ENCODE measurements at places on chromosomes 1 and 21. TPM values are rescaled to one million over a fixed set of nuclear protein-coding genes. Genes with fewer than 3 reads are reported as not detected.

- no peaks in the 10 kb centered on the region for H3K36me3 ChIP-seq
Observed at GRCh38 chr1:218436346-218436745, 91.2 kb downstream of the TGFB2 start.

DNA sequence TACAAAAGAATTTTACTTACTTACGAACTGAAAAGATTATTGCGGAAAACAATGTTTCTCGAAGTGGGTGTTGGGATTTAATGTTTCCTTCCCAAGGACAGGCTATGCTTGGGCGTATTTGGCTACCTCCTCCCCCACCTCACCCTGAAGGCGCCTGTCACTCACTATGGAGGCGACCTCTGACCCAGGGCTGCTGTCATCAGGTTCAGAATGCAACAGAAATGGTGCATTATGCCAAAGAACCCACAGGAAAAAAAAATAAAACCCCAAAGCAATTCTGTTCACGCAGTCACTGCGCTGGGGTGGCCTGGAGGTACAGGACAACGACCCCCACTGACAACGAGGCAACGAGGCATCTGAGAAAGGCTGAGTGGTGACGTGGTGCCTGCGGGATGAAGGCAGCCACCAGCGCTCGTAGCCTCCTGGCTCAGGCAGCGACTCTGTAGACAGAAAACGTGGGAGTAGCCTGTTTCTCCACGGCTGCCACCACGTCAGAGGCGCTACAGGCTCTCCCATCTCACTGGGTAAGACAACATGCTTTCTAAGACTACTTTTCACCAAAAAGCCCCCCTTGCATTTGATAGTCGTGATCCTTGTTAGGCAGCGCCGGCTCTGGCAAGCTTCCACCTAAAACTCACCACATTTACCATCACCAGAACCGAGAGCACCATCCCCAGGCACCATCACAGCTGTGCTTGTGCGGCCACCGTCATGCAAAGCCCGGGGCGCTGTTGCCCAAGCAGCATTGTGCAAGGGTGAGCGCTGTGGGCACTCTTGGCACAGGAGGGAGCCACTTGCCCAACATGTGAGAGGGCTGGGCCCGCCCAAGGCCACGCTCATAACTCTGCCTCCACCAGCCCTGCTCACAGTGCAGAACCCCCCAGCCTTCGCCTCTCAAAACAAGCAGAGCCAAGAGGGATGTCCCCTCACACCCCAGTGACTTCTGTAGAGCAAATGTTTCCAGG lies 14.3 kb downstream of the NADK start:
- no peak overlapping the region for H3K27ac ChIP-seq
- no peak overlapping the region for H3K4me3 ChIP-seq
- no peaks in the 10 kb centered on the region for H3K4me1 ChIP-seq
- peak; percentile 29 for DNase-seq
- H3K27me3 ChIP-seq, result no peaks in the 10 kb centered on the region

DNA sequence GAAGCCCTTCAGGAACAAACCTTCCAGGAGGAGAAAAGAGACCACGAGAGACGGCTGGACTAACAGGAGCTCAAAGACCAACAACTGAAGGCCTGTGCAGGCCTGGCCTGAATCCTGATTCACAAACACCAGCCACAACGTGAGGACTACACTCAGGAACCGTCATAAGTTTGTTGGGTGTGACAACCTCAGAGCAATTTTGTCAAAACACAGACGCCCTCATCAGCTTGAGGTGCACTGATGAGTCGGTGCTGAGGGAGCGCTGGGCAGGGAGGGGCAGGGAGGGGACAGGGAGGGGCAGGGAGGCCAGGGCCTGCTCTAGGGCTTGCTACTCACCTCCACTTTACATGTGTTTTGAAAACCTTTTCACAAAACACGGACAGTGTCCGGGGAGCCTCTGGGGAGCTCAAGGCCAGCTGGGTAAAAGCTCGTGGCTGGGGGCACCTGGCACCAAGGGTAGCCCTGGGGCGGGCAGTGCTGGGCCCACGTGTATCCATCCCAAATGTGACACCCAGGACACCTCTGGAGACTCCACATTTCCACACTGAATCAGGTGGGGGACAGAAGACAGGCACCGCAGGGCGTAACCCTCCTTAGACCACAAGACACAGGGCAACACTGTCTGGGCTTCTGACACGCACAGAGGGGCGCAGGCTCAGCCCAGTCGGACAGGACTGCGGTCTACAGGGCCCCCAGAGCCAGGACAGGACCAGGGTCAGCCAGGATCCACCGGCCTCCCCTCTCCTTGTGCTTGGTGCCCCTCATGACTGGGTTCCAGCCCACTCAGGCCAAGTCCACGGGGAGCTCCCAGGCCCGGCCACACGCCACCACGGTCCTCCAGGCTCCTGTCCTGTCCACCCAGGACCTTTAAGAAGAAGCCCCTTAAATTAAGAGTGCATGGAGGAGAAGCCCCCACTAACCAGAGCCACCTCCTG lies 16.5 kb downstream of the LSS start:
- no peak overlapping the region for H3K27ac ChIP-seq
- H3K27me3 ChIP-seq, result no peaks in the 10 kb centered on the region
- DNase-seq, result no peak
- no peaks in the 10 kb centered on the region for H3K4me1 ChIP-seq
- peaks cover 6% of the 10 kb centered on the region for H3K36me3 ChIP-seq

DNA sequence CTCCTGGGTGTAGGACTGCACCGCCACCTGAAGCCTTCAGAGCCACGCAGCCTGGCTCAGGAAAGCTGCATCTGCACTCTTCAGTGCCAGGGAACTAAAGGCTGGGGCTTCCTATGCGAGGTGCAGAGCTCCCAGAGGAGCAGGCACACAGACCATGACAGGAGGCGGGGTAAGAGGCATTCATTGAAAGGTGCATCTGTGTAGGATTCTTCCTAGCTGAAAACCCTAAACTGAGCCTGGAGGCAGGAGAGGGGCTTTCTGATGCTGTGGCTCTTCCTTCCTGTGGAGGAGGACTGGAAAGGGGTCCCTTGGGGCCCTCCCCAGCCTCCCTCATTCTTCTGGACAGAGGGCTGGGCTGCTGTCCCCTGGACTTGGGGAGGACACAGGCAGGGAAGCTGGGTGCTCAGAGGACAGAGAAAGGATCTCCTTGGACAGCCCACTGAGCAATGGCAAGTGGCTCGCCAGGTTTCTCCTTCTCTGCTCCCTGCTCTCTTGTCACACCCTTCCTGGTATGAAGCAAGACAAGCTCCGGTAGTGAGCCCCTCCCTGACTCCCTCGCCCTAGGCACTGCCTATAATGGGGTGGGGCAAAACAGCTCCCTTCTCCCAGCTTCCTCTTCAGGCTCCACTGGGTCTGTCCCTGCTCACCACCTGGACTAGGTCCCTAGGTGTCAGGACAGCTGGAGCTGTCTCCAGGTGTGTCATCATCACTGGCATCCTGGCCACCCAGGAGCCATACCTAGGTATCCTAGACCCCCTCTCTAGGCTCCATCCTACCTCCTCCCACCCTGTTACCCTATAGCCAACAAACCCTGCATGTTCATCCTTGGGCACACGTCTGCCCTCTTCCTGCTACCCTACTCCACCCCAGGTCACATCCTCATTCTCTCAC lies 20.0 kb downstream of the S100A6 start:
- H3K4me3 ChIP-seq, result no peak overlapping the region
- DNase-seq, result no peak
- no peak overlapping the region for H3K27ac ChIP-seq

GRCh38 chr1:112935461-112936111 lies 20.4 kb downstream of the SLC16A1 start:
- peaks cover 35% of the 10 kb centered on the region for H3K4me1 ChIP-seq
- no peaks in the 10 kb centered on the region for H3K27me3 ChIP-seq
- peak overlapping the region; percentile 11 for H3K4me3 ChIP-seq
- no peak for DNase-seq
- H3K27ac ChIP-seq, result peak overlapping the region; percentile 75
- H3K36me3 ChIP-seq, result peaks cover 4% of the 10 kb centered on the region

Gene OR2L5
- not detected for total RNA-seq

GRCh38 chr1:219247441-219247840 lies 73.8 kb downstream of the LYPLAL1 start:
- H3K27ac ChIP-seq, result no peak overlapping the region
- no peak overlapping the region for H3K4me3 ChIP-seq
- no peaks in the 10 kb centered on the region for H3K4me1 ChIP-seq
- no peaks in the 10 kb centered on the region for H3K27me3 ChIP-seq
- no peak for DNase-seq

Gene IL10
- total RNA-seq, result 1.3 TPM

- no peak overlapping the region for H3K4me3 ChIP-seq
- no peak overlapping the region for H3K27ac ChIP-seq
- H3K27me3 ChIP-seq, result no peaks in the 10 kb centered on the region
- H3K36me3 ChIP-seq, result no peaks in the 10 kb centered on the region
Observed at GRCh38 chr1:111775966-111776365, 20.3 kb downstream of the DDX20 start.

GRCh38 chr1:160208557-160209320 lies 3.6 kb downstream of the PEA15 start:
- no peak overlapping the region for H3K4me3 ChIP-seq
- no peak for DNase-seq
- peaks cover 48% of the 10 kb centered on the region for H3K4me1 ChIP-seq
- H3K27me3 ChIP-seq, result no peaks in the 10 kb centered on the region

GRCh38 chr1:21469581-21469980 lies 29.6 kb downstream of the NBPF3 start:
- no peak overlapping the region for H3K4me3 ChIP-seq
- DNase-seq, result no peak
- H3K27me3 ChIP-seq, result no peaks in the 10 kb centered on the region
- no peaks in the 10 kb centered on the region for H3K4me1 ChIP-seq

GRCh38 chr1:193609592-193609991 lies 423.2 kb upstream of the B3GALT2 start:
- no peak overlapping the region for H3K27ac ChIP-seq
- H3K36me3 ChIP-seq, result no peaks in the 10 kb centered on the region
- H3K27me3 ChIP-seq, result no peaks in the 10 kb centered on the region
- no peak overlapping the region for H3K4me3 ChIP-seq

GRCh38 chr1:3017440-3018050 lies 3.7 kb upstream of the ACTRT2 start:
- DNase-seq, result no peak
- no peaks in the 10 kb centered on the region for H3K4me1 ChIP-seq
- H3K27ac ChIP-seq, result no peak overlapping the region

Gene GPN2
- 44.3 TPM for total RNA-seq

Gene KRTAP7-1
- not detected for total RNA-seq

DNA sequence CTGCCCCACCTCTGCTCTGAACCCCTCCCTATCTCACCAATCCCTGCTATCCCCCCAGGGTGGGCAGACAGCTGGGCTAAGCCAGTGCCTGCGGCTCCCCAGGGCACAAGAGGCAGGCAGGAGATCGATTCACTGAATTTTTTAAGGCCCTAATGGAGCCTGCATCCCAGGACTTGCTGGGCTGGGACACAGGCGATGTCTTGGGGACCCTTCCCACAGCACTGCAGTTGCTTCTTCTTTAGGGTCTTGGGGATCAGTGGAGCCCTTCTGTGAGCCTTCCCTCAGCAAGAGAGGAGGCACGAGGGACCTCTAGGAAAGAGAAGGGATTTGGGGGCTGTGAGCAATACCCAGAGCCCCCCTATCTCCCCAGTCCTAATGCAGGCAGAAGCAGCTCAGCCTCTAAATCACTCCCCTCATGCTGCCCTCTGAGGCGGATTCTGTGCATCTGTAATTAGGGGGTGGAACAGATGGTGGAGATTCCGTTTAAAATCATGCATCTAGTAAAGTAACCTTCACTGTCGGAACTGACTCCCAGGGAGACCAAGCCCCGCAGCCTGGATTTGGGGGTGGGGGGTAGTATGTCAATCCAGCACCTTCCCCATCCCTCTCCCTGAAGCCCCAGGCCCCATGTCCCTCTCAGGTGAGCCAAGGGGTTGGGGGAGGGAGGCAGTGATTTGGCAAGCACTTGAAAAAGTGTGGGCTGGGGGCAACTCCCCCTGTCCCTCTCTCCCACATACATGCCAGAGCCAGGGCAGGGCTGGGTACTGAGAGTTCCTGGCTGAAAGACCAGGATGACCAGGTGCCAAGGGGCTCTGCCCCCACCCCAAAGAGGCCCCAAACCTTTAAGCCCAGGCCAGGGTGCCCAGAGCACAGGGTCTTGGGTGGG lies 10.0 kb downstream of the AHDC1 start:
- H3K27me3 ChIP-seq, result no peaks in the 10 kb centered on the region
- DNase-seq, result no peak
- no peak overlapping the region for H3K4me3 ChIP-seq
- peaks cover 5% of the 10 kb centered on the region for H3K4me1 ChIP-seq
- no peaks in the 10 kb centered on the region for H3K36me3 ChIP-seq
- H3K27ac ChIP-seq, result no peak overlapping the region

GRCh38 chr1:29623501-29623900 lies 387.2 kb downstream of the PTPRU start:
- no peak for DNase-seq
- no peaks in the 10 kb centered on the region for H3K4me1 ChIP-seq
- no peak overlapping the region for H3K27ac ChIP-seq
- H3K27me3 ChIP-seq, result peaks cover 7% of the 10 kb centered on the region
- no peak overlapping the region for H3K4me3 ChIP-seq

Gene SPRR2G
- not detected for total RNA-seq

GRCh38 chr1:209641832-209642172 lies 10.4 kb downstream of the LAMB3 start:
- H3K36me3 ChIP-seq, result no peaks in the 10 kb centered on the region
- DNase-seq, result no peak

Gene DUSP23
- total RNA-seq, result 23.9 TPM

- no peaks in the 10 kb centered on the region for H3K36me3 ChIP-seq
- no peaks in the 10 kb centered on the region for H3K4me1 ChIP-seq
- H3K4me3 ChIP-seq, result no peak overlapping the region
- no peak for DNase-seq
- peaks cover 4% of the 10 kb centered on the region for H3K27me3 ChIP-seq
- H3K27ac ChIP-seq, result no peak overlapping the region
Observed at GRCh38 chr1:30475201-30475600, 248.2 kb downstream of the MATN1 start.

Gene EPHA8
- not detected for total RNA-seq

GRCh38 chr1:13664451-13664850 lies 35.5 kb upstream of the PRDM2 start:
- H3K27me3 ChIP-seq, result peaks cover 2% of the 10 kb centered on the region
- peaks cover under 1% of the 10 kb centered on the region for H3K36me3 ChIP-seq
- no peak overlapping the region for H3K4me3 ChIP-seq
- H3K27ac ChIP-seq, result no peak overlapping the region

GRCh38 chr21:36926989-36927718 lies 39.3 kb downstream of the HLCS start:
- H3K27me3 ChIP-seq, result no peaks in the 10 kb centered on the region
- H3K27ac ChIP-seq, result no peak overlapping the region
- H3K4me3 ChIP-seq, result no peak overlapping the region

DNA sequence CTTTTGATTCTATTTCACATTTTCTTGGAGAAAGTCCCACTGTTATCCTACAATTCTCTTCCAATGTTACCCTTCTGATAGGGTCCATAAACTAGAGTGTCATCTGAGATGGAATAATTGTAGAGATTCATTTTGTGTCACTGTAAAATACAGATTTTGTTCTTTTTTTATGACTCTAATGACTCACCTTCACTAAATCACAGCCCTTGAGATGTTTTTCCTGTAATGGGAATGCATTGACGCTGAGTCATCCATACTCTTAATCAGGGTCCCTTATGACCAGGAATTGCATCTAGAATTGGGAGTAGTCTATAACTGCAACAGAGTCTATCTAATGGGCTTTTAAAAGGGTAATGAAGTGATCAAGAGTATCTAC lies 315.5 kb downstream of the TGFB2 start:
- no peak overlapping the region for H3K27ac ChIP-seq
- H3K4me1 ChIP-seq, result no peaks in the 10 kb centered on the region
- no peaks in the 10 kb centered on the region for H3K36me3 ChIP-seq
- no peak for DNase-seq

Gene SPATA46
- total RNA-seq, result not detected

Gene IBA57
- total RNA-seq, result 8.3 TPM
